Sciatic nerve (tissue), 2 donors: ENCODE measurements at places on chromosomes 12 and 14. TPM values are rescaled to one million over a fixed set of nuclear protein-coding genes. Genes with fewer than 3 reads are reported as not detected.

- DNase-seq = no peak
These were observed 77.7 kb downstream of the MAP1LC3B2 start for GRCh38 chr12:116636608-116637519.

GPR68 gene
- 1.6 TPM for total RNA-seq

DNA sequence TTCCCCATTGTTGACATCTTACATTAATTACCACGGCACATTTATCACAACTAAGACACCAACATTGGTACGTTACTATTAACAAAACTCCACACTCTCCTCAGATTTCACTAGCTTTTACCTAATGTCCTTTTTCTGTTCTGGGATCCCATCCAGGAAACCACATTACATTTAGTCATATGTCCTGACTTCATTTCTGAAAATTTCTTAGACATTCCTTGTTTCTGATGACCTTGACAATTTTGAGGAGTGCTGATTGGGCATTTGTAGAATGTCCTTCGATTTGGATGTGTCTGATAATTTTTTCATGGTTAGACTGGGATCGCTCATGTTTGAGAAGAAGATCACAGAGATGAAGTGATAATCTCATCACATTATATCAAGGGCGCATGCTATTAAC, 34.6 kb upstream of the ACSM4 start:
- no peak for DNase-seq

- no peak for DNase-seq
These were observed 292.9 kb downstream of the MED13L start for GRCh38 chr12:115984616-115985015.

HOXC6 gene
- 35.3 TPM for total RNA-seq

DNA sequence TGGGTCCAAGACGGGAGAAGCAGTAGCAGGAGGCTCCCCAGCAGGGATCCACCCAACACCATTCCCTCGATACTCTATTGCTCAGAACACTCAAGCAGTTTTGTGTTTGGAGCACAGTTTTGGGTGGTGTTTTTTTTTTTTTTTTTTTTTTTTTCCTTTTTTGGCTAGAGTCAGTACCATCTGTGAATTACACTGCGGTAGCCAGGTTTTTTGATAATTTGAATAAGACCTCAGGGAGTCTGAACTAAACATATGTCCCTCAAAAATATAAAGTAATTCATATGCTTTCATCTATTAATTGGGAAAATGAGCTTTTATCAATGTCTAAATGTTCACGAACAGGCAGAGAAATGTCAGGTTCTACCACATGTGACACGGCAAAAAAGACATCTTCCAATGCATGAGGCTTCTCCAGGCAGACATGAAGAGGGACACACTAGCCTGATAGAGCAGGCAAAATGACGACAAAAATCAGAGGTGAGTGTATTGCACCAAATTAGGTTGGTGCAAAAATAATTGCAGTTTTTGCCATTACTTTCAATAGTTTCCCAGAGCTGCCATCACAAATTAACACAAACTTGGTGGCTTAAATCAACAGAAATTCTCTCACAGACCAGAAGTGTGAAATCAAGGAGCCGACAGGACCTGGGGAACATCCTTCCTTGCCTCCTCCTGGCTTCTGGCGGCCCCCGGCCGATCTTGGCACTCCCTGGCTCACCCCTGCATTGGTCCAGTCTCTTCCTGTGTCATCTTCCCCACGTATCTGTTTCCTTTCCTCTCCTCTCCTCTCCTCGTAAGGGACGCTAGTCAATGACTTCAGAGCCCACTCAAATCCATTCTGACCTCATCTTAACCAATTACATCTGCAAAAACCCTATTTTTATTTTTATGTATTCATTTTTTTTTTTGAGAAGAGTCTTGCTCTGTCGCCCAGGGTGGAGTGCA, 33.9 kb downstream of the FOXN3 start:
- no peak for DNase-seq

DNA sequence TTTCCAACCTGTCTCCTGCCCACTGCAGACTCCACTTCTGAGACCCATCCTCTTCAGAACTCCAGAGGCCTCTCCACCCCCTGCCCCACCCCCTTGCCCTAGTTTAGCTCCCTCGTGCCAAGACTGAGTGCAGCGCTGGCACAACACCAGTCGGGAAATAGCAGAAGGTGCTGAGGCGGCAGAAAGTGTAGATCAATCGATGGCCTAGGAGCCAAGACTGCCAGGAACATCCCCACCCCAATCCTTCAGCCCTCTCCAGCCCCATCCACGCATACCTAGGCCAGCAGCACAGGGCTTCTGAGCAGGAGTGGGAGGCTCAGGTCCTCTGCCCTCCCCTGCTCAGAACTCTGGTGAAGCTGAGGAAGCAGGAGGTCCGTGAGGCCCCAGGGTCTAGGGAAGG, 1.1 kb downstream of the CPNE6 start:
- no peak for DNase-seq

DNA sequence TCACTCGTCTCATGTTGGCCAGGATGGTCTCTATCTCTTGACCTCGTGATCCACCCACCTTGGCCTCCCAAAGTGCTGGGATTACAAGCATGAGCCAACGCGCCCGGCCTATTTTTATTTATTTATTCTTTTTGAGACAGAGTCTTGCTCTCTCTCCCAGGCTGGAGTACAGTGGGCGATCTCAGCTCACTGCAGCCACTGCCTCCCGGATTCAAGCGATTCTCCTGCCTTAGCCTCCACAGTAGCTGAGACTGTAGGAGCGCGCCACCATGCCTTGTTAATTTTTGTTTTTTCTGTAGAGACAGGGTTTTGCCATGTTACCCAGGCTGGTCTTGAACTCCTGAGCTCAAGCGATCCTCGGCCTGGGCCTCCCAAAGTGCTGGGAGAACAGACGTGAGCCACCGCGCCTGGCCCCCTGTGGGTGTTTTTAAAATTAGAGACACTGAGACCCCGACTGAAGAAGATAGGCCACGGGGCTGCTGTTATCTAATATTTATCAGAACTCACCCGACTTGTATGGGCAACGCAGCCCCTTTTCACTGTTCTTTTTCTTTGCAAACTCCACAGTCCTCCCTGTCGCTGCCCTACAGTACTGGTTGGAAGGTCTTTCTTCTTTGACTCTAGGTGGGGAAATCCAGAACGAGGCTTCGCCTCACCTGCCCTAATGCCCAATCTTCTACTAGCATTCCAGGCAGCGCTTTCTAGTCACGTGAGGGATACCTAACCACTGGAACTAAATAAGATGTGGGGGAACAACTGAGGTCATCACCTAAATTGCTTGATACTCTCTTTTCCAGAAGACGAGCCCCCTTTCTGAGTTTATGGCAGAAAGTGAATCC, 1.4 kb upstream of the GABARAPL1 start:
- DNase-seq = no peak

MUCL1 gene
- total RNA-seq = not detected

KCNC2 gene
- not detected for total RNA-seq

ZNF268 gene
- total RNA-seq = 25.8 TPM

HOXC9 gene
- 10.2 TPM for total RNA-seq

- DNase-seq = peak; percentile 83
These were observed 5.7 kb upstream of the ATG101 start for GRCh38 chr12:52063981-52064649.

- no peak for DNase-seq
These were observed 693 bp upstream of the RIMKLB start for GRCh38 chr12:8697120-8697475.

DNA sequence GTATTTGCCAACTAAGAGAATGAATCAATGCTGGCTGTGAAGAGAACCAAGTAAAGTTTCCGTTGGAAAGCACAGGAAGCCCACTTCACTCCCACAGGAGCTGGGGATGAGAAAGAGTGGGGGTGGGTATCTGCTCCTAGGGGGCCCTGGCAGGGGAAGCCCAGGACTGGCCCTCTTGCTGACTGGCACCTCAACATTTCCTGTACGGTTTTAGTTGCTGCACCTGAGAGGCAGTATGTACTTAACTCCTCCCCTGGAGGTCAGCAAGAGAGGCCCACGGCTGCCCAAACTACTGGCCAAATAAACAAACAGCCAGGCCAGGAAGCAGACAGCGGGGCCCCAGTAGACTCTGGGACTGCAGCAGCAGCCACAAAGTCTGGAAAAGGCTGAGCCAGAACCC, 33.8 kb upstream of the VWF start:
- no peak for DNase-seq

GRCh38 chr14:69260190-69260860, 367 bp downstream of the GALNT16 start:
- DNase-seq = no peak

DNA sequence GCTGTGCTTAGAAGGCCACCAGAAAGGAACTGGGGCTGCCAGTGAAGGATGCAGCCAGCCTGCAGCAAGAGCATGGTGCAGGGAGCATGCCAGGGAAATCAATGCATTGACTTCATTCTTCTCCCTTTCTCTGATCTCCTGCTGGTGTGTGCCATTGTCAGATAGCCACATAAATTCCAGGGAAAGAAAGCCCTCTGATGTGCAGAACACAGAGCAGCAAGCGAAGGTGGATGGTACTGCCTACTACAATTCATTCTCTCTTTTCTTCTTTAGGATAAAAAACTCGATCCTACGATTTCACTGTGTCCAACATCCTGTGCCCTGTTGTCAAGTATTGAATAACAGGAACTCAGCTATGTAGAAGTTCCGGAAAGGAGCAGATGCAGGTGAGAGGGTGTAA, 446.7 kb upstream of the TMEM132C start:
- no peak for DNase-seq

DNA sequence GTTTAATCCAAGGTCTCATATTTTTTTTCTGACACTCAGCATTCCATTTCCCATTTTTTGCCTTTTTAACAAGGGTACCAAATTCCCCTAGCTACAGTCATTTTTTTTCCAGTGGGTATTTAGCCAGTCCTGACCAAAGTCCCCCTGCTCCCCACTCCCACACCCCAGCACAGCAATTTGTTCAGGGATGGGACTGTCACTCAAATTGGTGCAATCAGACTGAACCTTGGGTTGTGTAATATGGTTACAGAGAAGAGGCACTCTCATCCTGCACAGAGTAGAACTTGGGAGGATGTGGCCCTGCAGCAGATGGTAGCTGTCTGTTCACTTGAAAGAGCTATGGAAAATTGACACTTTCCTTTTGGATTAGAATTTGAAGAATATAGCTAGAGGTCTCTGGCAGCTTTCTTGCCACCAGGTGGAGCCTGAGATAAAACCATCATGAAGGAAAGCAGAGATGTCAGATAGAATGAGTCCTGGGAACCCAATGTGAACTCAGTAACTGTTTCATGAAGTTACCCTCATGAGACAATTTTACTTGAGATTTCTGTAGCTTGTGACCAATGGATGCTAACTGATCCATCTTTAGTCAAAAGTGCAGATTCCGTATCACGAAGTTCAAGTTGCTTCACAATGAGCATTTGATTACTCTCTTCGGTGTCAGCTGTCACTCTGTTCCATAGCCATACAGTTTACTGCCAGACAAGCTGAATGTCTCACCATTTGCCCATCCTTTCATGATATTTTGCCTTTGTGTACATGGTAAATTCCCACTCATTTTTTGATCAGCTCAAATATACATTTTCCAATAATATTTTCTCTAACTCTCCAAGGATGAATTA, 394.0 kb upstream of the SYT1 start:
- no peak for DNase-seq

GRCh38 chr12:76264611-76265012, 83.6 kb downstream of the BBS10 start:
- DNase-seq = no peak

GRCh38 chr14:77714926-77715325, 7.0 kb downstream of the SLIRP start:
- no peak for DNase-seq
